ENCODE measurements at places on chromosomes 1 and 21. TPM values are rescaled to one million over a fixed set of nuclear protein-coding genes. Genes with fewer than 3 reads are reported as not detected.

Gene LAPTM5
- 2.2 TPM for total RNA-seq

Gene TMIGD3
- not detected for total RNA-seq

Gene NUDT4B
- total RNA-seq, result 30.9 TPM

Gene BARHL2
- total RNA-seq, result not detected

Gene PDPN
- 7.6 TPM for total RNA-seq

Gene C1orf185
- not detected for total RNA-seq

Gene NBPF4
- not detected for total RNA-seq

Gene TTC39A
- total RNA-seq, result 21.3 TPM

Gene TCHH
- total RNA-seq, result under 0.01 TPM

Measured in epithelial cell of proximal tubule (primary cell).